A549 (cell line): ENCODE measurements at places on chromosomes 7 and 10. TPM values are rescaled to one million over a fixed set of nuclear protein-coding genes. Genes with fewer than 3 reads are reported as not detected.
A peak's percentile ranks its signal among the peaks of the same experiment; 100 is the strongest.

DNA sequence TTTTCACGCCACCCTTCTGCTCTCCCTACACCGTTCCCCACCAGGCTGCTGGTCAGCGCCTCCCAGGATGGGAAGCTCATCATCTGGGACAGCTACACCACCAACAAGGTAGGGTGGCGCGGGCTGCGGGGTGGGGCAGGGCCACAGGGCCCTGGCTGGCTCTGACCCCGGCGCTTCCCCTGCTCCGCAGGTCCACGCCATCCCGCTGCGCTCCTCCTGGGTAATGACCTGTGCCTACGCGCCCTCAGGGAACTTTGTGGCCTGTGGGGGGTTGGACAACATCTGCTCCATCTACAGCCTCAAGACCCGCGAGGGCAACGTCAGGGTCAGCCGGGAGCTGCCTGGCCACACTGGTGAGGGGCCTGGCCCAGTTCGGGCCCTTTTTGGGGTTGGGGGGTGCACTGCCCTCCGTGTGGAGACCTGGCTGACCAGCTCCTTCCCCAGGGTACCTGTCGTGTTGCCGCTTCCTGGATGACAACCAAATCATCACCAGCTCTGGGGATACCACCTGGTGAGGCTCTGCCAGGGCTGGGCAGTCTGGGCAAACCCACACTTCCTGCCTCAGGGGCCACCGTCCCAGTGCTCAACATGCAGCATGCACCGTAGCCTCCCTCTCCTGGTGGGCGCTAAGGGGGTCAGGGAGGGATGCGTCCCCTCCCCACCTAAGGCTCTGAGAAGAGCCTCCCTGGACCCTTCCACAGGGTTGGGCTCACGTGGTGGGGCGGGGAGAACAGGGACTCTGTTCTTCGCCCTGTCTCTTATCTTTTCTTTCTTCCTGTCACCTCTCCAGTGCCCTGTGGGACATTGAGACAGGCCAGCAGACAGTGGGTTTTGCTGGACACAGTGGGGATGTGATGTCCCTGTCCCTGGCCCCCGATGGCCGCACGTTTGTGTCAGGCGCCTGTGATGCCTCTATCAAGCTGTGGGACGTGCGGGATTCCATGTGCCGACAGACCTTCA, 4.0 kb downstream of the GNB2 start:
- no peak for DNase-seq

- no peak for DNase-seq
These were observed 18.3 kb downstream of the STEAP1B start for GRCh38 chr7:22481726-22482125.

ST8SIA6 gene
- polyA plus RNA-seq, result 0.09 to 0.25 TPM (median 0.20 TPM) in 3 replicates

CPN1 gene
- polyA plus RNA-seq, result 0.29 to 0.62 TPM (median 0.52 TPM) in 3 replicates

GRCh38 chr7:25989140-25989705, 162.8 kb upstream of the NFE2L3 start:
- DNase-seq, result no peak

DNMBP gene
- 12.6 to 15.3 TPM (median 13.7 TPM) in 3 replicates for polyA plus RNA-seq

CPA2 gene
- polyA plus RNA-seq, result not detected in 3 replicates

DNA sequence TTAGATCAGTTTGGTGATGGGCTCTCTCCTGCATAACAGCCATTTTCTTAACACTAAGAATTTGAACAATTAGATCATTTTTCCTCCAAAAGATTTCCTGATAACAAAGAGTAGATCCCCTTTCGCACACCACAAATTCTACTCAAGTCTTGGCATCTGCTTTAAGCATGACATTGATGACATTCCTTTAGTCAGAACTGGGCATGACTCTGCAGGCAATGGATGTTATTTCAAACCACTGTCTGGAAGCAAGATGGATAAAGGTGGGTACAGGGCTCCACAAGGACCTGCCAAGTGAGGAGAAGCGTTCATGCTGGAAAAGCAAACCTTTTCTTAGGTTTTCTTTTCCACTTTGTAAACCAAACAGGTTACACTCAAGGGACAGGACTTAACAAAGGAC, 123.5 kb downstream of the GLCCI1 start:
- DNase-seq, result no peak

DNA sequence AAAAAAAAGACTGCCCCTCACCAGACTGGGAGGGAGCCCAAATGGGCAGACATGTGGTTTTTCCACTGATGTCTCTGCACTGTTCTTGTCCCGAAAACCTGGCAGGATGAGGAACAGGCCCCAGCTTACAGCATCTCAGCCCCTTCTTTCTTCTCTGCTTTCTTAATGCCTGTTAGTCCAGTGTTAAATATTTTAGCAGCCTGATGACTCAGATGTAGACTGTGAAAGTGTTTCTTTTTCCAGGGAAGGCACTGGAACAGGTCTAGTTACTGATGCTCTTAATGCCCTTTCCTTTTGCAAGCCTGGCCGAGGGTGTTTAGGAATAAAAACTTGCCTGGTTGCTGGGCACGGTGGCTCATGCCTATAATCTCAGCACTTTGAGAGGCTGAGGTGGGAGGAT, 107.7 kb downstream of the TACC2 start:
- no peak for DNase-seq

GRCh38 chr10:590721-591120, 98.7 kb downstream of the DIP2C start:
- no peak for DNase-seq

DNA sequence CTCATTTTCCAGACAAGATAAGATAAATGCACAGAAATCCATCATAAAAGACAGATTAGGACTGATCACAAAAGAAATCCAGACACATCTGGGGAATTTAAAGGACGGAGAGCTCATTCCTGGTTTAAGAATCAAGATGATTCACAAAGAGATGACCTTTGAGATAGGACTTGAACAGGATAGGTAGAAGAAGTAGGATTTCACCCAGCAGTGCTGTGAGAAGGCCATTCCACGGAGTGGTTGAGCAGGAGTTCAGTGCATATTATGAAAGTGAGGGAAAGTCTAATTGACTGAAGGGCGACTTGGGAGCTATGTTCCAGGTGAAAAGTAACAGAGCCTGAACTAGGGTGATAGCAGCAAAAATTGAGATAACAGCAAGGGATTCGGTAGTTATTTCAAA, 73.7 kb downstream of the GAD2 start:
- no peak for DNase-seq

GRCh38 chr7:1455955-1456354, 3.3 kb downstream of the MICALL2 start:
- DNase-seq, result no peak

PAX4 gene
- not detected in 3 replicates for polyA plus RNA-seq

PRSS37 gene
- not detected in 3 replicates for polyA plus RNA-seq

- no peak for DNase-seq
These were observed 46.1 kb downstream of the EPHB4 start for GRCh38 chr7:100781255-100781654.

STRIP2 gene
- 4.7 to 7.2 TPM (median 5.7 TPM) in 3 replicates for polyA plus RNA-seq

- DNase-seq, result peak; percentile 41
These were observed 44.3 kb downstream of the INSYN2A start for GRCh38 chr10:127151981-127152699.

CRTAC1 gene
- 0.39 to 0.42 TPM (median 0.42 TPM) in 3 replicates for polyA plus RNA-seq

GRCh38 chr7:101782896-101783295, 34.5 kb upstream of the CUX1 start:
- DNase-seq, result no peak

DNA sequence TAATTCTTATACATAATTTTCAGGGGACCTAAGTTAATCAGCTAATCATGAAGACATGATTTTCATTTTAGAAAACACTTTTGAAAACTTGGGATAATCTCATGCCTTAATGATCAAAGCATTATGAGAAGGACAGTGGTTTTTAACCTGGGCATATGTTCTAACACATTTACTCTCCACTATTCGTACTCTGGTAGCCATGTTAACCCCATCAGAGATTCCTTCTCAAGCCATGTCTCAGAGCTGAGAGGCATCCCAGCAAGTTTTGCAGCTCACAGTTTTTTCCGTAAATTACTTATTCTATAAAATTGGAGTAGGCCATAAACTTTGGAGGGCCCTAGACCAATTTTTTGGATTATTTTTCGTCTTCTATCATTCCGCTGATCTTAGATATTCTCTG, 15.7 kb downstream of the AKR1C1 start:
- DNase-seq, result no peak

GPR85 gene
- polyA plus RNA-seq, result not detected in 3 replicates

DNA sequence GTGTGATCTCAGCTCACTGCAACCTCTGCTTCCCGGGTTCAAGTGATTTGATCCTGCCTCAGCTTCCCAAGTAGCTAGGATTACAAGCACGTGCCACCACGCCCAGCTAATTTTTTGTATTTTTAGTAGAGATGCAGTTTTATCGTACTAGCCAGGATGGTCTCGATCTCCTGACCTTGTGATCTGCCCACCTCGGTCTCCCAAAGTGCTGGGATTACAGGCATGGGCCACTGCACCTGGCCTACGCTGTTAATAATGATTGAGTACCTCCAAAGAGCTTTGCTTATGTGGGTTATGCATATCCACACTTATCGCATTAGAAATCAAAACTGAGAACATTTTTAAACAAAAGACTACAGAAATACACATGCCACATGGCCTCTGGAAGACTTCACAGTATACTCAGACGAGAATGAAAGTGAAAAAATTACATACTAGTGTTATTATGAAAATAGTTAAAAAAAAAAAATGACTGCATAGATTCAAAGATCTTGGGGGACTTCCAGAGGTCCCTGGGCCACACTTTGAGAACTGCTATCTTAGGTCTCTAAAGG, 25.4 kb downstream of the RPP38 start:
- no peak for DNase-seq

- DNase-seq, result no peak
These were observed 82.1 kb downstream of the TRIM24 start for GRCh38 chr7:138542183-138542582.

DNA sequence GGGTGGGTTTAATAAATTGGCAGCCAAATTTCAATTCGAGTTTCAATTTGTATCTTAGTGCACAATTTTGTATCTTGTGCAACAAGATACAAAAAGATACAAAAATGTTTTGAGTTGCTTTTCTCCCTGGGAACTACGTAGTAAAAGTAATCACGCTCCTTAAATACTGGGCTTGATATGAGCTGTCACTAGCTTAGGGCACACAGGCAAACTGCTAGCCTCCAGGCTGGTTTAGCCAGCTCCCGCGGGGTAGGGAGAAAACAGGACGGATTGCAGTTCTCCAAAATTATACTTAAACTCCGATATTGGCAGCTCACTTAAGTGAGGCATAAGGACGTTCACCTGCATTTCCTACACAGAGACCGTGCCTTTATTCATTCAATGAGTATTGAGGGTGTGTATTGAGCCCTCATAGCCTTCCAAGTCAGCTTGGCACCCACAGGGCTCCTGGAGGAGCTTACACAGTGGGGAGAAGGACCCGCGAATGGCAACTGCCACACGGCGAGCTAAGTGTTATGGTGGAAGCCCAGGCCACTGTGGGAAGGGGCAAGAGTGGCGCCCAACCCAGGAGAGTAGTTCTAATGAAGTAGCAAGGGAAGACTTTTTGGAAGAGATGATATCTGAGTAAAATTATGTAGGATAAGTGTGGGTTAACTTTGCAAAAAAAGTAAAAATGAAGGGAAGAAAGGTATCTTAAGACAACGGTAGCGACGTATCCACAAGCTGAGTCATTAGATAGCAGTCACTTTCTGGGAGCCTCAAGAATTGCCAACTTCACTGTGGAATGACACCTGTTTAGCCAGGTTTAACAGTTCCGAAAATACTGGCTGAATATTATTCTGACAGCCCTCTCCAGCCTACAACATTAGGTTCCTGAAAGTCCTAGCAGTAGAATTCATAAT, 1.6 kb upstream of the EPC1 start:
- DNase-seq, result no peak

DNA sequence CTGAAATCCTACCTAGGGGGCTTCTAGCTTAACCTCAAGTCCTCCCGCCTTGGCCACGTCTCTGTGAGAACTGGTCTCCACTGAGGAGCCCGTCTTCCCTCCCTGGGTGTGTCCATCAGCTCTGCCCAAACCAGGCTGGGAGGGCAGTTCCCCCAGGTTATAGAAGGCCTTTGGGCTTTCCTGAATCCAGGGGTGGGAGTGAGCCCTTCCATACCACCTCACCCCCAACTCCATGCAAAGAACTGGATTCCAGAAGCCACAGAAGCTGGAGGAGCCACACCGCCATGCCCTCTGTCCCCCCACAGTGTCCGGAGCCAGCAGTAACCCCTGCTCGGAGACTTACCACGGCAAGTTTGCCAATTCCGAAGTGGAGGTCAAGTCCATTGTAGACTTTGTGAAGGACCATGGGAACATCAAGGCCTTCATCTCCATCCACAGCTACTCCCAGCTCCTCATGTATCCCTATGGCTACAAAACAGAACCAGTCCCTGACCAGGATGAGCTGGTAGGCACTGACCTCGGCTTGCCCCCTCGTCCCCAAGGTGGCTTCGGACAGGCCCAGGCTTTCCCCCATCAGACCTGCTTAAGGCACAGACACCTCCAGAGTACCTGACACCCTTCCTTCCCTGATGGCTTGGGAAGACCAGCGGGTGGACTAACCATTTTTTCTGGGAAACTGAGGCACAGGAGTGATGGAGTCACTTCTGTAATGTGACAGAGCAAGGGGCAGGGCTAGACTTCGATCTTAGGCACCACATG, 4.7 kb downstream of the CPA1 start:
- no peak for DNase-seq

DNA sequence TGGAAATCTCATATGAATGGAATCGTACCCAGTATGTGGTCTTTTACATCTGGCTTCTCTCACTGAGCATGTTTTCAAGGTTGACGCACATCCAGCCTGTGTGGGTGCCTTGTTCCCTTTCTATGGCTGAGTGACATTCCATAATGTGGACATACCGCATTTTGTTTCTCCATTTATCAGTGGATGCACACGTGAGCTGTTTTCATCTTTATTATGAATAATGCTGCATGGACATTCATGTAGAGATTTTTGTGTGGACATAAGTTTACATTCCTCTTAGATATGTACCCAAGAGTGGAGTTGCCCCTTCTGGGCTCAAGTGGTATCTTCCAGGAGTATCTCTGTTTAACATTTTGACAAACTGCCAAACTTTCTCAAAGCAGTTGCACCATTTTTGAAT, 1.3 kb upstream of the SCART1 start:
- DNase-seq, result no peak

DNA sequence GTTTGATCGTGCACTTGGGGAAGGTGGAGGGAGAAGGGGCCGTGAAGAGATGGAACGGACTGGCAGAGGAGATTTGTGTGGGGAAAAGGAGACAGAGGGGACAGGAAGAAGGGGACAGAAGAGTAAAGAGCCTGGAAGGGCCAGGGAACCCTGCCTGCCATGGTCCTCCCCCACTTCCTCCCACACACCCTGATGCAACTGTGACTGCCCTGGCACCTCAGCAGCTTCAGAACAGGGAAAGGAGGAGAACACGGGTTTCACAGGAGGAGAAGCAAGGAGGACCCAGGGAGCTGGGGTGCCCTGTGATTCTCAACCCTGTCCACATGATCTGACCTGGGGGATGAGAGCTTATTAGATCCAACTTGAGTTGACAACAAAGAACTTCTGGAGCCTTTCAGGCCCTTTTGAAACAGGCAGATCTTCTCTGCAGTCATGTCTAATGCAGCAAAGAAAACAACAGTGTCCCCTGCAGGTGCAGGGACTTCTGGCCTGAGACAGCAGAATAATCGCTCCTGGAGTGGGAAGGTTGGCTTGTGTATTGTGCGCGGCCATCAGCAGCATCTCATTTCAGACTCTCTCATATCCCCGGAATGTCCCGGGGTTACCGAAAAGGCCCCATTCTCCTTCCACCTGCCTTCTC, 421.6 kb downstream of the PAXIP1 start:
- DNase-seq, result no peak
